ENCODE measurements at places on chromosomes 12 and 14.
A peak's percentile ranks its signal among the peaks of the same experiment; 100 is the strongest.

- no peak for DNase-seq
Observed at GRCh38 chr12:3035815-3036702, 41.1 kb upstream of the TSPAN9 start.

DNA sequence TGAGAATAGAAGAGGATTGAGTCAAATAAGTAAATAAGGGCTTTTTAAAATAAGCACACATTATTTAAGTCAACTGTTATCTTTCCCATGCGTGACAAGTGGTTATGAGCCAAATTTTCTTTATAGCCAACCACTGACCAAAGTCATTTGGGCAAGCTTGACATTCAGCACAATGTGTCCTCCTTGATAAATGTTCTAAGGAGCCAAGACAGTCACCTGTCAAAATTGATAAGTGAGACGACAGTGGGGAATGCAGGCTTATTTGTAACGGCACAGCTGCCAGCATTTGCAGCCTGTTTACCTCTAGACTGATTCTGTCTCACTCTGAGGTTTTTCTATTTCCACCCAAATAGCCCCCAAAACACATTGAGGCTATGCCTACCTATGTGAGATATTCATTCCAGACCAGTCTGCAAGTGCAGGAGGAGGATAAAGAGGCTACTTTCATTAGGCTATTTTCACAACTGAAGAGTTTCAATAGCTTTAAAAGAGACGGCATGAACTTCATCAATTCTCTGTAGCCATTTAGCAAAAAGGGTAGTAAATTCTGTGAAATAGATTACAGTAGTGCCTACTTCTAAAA lies 339.5 kb downstream of the PDZRN4 start:
- DNase-seq: no peak

DNA sequence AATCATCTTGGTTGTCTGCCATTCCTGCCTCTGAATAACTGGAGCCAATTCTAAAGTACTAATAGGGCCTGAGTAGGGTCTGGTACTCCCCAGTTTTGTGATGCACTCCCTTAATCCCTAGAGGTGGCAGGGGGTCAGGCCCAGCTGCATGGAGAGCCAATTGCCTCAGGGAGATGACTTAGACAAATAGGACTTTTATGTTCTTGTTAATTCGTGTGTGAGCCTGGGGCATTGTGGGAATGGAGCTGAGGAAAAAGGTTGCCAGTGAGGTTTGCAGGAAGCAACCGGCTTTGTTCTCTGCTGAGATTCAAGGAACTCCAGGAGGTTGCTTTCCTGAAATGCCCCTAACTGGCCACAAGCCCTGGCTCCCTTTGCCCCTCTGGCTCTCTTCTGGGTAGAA lies 6.8 kb upstream of the DCD start:
- no peak for DNase-seq

GRCh38 chr12:58540480-58541299 lies 379.6 kb downstream of the LRIG3 start:
- no peak for DNase-seq

DNA sequence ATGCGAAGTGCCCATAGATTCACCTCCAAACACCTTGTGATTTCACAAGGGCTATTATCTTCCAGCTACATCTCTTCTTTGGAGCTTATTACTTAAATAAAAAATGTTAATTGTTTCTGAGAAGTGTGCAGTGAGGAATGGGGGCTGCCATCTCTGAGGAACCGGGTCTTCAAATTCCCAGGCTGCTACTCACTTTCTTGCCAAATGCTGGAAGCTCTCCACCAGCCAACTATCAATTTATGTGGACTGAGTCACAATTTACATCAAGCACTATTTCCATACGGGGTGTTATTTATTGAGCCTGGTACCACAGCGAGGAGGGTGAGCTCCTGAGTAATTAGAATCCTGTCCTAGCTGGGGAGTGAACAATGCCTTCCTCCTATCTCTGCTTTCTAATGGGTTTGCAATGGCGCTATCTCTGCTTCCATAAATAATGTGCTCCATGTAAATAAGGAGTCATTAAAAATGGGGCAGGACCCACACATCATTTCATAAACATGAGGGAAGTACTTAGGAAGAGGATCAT lies 898.3 kb downstream of the VRK1 start:
- no peak for DNase-seq

DNA sequence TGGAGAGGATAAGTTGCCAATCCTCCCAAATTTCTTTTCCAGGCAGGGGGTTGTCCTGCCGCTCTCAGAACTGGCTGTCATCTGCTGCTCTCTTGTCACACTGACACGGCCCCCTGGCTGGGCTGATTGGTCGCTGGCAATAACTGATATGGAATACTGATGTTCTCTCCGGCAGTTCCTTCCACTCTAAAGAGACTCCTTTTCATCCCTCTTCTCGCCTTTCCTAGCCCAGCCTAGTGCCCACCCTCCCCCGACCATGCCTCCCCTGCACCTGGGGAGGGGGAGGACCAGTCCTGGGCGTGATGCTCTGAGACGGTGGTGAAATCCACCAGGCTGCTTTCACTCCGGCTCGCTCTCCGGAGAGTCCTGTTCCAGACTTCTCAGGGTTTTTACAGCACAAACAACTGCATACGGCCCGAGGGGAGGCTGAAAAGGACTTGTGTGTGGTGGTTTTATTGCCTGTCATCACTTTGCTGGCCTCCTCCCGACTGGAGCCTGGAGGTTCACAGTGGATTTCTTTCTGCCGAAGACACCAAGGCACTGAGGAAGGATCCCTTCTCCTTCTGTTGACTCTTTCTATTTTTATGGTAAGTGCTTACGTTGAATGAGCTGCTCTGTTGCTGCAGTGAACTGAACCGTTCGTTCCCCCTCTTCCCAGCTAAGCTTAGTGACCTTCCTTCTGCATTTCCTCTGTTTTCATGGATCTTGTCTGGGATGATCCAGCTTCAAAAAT lies at the start of gene ANO4:
Gene ANO4 (plus strand): TSS at position 336 of the 733 bp plus-strand sequence. CDS start 107,010 bp downstream, outside the sequence.
- no peak for DNase-seq

DNA sequence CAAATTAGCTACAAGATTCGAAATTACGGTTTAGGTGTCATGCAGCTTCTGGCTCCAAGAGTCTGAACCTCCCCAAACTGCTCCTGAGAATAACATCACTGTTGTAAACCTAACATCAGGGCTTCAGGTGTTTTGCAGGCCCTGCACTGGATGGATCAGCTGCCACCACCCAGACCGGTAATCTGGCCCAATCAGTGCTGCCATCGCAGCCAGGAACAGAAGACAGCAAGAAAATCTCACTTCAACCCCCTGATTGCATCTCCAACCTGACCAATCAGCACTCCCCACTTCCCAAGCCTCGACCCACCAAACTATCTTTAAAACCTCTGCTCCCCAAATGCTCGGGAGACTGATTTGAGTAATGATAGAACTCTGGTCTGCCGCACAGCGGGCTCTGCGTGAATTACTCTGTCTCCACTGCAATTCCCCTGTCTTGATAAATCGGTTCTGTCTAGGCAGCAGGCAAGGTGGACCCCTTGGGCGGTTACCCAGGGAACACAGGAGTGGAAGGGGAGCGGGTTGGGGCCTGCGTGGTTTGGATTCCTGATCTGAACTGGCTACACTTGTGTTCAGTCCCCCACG lies 268.5 kb upstream of the SFSWAP start:
- no peak for DNase-seq

GRCh38 chr12:43676183-43676813 lies 82.3 kb downstream of the PUS7L start:
- DNase-seq: no peak

GRCh38 chr12:52870361-52871290 lies 21.8 kb upstream of the KRT78 start:
- DNase-seq: peak; percentile 81

DNA sequence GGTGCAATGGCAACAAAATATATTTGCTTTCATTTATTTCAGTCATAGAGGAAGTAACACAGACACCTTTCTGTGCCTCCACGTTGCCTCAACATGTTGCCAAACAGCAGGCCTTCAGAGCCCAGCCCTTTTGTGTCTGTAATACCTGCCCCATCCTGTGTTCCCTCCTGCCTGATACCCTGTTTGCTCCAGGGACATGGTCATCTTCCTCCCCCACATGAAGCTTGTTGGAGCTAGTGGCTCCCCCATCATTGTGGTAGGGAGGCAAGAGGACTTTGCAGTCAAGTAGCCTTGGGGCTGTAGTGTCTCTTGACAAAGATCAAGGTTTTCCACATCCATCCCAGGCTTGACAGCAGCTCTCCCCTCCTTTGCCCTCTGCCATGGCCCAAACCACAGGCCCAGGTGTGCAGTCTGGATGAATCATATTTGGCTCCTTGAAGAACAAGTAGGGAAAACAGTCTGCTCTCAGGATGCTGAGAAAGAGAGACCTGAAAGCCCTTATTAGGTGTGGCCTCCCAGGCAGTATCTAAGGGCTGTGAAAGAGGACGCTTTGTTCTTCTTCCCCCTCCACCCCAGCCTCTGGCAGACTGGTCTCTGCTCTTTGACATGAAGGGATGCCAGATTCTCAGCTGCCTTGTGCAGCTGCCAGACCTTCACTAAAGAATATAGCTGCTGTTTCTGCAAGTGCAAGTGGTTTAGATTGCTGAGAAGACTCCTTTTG lies 329.0 kb downstream of the C12orf75 start:
- no peak for DNase-seq

Measured in activated CD4-positive, alpha-beta T cell treated with anti-CD3 and anti-CD28 coated beads, Interleukin-2, amount 50 U/mL, for 1 hour (primary cell).